Muscle of arm (tissue), 14 donors: ENCODE measurements at places on chromosomes 12 and 14.

DNA sequence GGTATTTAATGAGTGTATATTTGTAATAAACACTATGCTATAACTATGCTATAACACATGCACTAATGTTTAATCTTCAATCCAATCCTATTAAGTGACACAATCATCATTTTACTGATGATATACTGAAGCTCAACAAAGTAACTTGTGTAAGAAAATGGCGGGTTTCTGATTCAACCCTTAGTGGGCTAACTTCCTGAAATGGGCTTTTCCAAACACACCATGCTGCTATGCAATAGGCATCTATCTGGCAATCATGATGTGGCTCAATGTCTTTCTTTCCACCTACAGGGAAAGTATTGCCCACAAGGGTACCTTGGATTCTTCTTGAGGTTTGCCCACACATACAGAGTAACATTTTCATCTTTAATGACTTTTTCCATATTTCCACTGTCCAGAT, 48.3 kb downstream of the DNAI7 start:
- no peak for DNase-seq

DNA sequence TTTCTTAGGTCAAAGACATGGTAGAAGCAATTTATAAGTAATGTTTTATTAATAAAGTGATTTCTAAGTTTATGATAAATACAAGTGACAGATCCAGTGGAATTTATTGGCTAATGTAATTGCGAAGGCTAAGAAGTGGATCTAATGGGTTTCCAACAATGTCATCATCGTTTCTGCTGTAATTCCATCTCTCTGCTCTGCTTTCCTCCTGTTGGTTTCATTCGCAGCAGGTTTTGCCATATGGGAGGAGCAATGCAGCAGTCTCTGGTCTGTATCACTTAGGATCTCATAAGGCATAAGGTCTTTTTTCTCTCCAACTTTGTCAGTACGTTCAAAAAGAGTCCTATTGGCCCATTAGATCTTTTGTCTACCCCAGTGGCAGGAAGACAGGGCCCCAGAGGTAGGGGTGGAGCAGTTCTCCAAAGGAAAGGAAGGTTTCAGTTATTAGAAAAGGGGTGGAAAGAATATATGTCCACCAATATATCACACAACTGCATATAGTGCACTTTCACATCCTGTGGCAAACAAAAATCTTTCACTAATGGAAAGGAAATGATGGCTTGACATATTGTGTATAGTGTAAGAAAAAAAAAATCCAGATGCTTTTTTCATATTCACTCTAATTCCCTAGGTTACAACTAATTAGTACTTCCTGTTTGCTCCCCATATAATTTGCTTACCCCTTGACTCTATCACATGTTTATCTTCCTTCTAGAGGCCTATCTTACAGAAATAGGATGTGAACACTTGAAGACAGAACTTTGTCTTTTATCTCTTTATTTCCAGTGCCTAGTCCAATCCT, 451.3 kb downstream of the ZFP36L1 start:
- DNase-seq, result no peak

GRCh38 chr12:124338448-124338847, 43.6 kb downstream of the RFLNA start:
- no peak for DNase-seq

DNA sequence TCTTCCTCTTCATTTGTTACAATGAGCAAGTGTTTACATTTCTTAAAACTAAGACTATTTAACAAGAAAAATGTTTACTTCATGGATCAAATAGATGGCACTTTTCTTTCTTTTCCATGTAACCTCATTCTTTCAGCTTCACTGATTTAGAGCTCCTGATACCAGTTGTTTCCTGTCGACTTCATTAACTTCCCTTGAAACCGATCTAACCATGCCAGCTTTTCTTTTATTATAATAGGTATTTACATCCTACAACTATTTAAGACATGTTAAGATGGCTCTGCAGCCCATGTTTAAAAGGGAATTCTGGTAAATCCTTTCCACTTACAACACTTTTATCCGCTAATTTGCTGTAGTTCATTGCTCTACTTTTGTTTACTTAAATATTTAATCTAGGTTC, 107.3 kb upstream of the DCN start:
- DNase-seq, result no peak

DNA sequence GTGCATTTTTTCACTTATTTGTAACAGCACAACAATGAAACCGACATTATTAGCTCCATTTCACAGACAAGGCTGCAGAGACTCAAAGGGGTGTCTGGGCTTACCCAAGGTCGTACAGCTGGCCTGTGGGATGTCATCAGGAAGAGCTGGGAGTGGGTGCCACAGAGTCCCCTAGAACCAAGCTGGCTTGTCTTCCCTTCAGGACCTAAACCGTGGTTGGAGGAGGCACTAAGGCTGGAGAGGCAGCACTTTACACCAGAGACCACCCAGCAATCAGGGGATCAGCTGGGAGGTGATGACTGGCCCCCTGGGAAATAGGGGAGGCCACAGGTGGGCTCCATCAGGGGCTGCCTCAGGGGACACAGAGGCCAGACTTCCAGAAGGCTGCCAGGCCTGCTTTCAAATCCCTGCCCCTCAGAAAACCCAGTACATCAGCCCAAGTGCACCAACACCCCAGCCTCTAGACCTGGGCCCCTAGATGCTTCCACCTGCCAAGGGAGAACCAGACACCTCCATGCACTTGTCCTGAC, 28.3 kb downstream of the DIO3 start:
- DNase-seq, result no peak

GRCh38 chr12:3073438-3074250, 3.5 kb upstream of the TSPAN9 start:
- DNase-seq, result peak; percentile 92

DNA sequence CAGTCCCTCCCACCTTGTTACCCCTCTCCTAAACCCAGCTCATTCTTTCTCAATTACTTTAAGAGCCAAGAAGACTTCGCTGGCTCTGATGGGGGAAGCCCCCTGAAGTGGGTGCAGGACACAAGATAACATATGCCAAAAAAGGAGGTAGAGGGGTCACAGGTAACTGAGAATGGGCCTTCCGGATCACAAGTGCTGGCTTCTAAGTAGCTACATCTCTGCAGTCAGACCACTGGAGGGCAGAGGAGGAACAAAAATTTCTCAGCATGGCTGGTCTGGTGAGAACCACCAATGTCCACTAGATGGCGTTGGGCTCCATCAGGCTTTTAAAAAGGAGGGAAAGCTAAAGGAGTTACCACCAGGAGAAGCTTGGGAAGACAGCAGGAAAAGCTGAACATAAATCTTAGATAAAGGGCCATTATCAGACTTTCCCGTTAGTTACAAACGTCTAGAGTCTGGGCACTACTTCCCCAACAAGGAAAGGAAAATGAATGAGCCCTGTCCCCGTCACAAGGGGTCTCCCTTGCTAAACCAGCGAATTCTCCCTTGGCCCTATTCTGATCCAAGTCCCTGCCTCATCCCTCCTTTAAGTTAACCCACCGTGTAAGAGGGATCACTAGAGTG, 11.6 kb upstream of the CDH24 start:
- DNase-seq, result peak; percentile 89

GRCh38 chr12:5945071-5946008, at the start of gene ANO2:
ANO2 (minus strand) TSS chr12:5945259; CDS start chr12:5945217, 42 bp downstream.
- peak; percentile 16 for DNase-seq
